ENCODE measurements at places on chromosomes 16 and 17.
A peak's percentile ranks its signal among the peaks of the same experiment; 100 is the strongest.

GRCh38 chr17:412211-413015 lies 59.8 kb upstream of the RPH3AL start:
- no peak for DNase-seq

DNA sequence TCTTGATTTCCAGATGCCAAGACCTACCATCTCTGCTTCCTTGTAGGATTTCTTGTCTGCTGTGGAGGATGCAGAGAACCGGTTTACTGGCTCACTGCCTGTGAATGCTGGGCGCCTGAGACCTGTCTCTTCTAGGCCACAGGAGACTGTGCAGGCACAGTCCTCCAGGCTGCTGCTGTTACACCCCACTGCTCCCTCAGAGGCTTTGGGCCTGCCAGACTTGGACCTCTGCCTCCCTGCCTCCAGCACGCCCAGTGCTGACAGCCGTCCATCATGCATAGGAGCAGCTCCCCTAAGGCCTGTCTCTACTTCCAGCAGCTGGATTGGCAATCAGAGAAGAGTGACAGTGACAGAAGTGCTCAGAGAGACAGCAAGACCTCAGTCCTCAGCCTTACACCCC lies 6.1 kb downstream of the HROB start:
- DNase-seq: no peak

- no peak for DNase-seq
Measured at GRCh38 chr17:76659928-76660655, 16.5 kb upstream of the ST6GALNAC1 start.

GRCh38 chr16:65469116-65469515 lies 347.3 kb upstream of the CDH11 start:
- no peak for DNase-seq

GRCh38 chr16:19346335-19346922 lies 60.9 kb downstream of the CLEC19A start:
- no peak for DNase-seq

GRCh38 chr17:59848778-59849177 lies 44.0 kb downstream of the TUBD1 start:
- DNase-seq: no peak

GRCh38 chr16:89365044-89365467 lies 125.3 kb downstream of the ANKRD11 start:
- DNase-seq: no peak

DNA sequence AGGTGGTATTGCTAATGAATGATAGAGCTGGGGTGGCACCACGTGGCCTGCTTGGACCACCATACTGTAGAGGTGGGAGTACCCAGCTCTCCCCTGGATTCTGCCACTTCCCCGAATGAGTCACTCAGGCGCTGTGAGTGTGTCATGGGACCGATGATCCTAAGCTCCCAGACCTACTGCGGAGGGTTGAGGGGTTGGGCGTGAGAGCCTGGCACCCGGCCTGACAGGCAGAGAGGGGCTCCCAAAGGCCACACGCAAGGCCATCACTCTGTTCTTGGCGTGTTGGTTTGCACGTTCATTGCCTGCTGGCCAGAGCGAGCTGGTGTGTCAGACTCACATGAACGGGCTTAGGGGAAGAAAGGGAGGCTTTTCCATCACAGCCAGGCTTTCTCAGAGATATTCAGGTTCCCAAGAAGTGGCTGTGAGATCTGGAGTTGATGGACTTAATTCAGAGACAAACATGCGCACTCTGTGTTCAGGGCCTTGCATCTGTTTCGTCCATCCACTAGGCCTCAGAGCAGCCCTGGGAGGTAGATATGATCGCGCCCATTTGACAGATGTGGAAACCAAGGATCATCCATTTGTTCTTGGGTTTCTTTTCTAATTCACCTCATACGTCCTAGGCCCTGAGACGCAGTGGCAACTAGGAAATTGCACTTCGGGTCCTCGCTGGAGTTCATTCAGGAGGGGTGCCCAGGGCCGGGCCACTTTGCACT lies 41.4 kb downstream of the CMIP start:
- DNase-seq: no peak

DNA sequence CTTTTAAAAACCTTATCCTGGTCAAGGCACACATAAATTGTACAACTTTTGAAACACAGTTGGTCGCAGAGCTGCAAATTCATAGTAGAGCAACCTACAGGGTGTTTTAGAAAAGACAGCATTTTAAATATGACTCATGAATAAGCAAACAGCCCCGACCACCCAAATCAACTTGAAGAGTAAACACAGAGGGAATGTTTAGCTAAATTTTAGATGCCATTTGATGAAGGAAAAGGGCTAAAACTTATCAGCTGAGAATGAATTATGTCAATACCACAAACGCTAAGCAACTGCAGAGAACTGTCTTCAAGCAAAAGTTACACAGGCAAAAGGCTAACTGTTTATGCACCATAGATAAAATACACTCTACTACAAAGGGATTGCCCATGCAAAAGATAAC lies 427.5 kb upstream of the PSMD7 start:
- DNase-seq: no peak

DNA sequence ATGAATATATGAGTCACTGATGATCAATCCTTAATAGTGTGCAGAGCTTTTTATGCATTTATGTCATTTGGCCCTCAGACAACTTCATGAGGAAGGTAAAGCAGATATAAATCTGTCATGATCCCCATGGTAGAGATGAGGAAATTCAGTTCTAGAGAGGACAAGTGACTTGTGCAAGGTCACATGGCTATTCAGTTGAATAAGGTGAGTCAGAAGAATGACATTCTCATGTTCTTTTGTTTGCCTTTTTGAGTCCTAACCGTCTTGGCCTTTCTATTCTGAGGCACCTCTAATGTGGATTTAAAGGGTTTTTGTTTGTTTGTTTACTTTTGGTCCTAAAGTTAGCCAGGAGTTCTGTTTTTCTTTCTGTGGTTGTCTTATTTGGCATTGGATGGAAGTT lies 116.2 kb upstream of the ELAC2 start:
- DNase-seq: no peak

- no peak for DNase-seq
Measured at GRCh38 chr17:35729405-35729833, 2.0 kb upstream of the RASL10B start.

DNA sequence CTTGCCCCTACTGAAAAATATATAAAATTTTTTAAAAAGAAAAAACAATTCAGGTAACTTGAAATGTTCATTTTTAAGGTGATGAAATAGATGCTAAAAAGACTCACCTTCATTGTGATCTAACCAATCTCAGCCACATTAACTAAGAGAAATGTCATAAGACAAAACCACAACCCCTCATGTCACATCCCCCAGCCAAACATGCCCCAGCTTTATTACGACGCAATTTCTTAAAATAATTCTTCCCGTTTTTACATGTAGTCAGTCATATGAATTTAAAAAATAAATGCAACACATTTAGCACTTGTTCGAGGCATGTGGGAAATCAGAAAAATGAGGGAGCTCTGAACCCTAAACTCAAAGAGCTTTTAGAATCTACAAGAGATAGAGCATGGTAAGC lies 9.5 kb downstream of the AMFR start:
- no peak for DNase-seq

GRCh38 chr17:64783556-64784352 lies 121.6 kb upstream of the SMURF2 start:
- no peak for DNase-seq

DNA sequence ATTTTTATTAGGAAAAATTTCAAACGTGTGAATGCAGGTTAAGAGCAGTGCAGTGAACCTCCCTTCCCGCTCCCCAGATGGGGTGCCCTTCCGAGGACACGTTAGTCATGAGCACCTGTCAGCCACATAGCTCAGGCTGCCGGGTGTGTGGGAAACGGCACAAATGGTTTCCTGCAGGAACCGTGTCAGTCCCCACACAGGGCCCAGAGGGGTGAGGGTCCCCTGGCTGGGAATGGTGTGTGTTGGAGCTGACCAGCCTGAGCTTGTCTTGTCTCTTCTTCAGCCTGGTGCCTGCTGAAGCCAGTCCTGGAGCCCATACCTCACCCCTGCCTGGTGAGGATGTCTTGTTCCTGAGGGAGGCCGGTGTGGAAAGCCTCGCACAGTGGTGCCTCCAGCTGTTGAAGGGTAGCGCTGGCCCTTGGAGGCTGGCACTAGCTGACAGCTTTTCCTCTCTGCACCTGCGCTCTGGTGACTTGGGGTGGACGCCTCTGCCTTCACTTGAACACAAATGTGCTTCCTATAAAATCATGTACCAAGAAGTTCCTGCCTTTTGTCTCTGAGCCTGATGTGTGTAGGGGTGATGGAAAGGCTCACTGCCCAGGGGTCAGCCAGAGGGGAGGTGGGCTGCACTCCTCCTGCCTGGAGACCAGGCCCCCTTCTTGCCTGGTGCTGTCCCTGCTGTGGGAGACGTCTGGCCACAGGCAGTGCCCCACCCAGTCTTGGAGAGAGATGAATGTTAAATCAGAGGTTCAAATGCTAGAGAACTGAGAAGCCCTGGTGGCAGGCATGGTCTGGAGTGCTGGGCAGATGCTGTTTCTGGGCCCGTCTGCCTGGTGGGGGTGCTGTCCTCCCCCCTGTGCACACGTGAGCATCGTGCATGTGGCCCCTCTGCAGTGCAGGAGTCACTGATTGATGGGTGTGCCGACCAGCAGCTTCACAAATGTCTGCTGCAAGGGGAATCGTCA lies 102.6 kb upstream of the ZNF750 start:
- DNase-seq: no peak

DNA sequence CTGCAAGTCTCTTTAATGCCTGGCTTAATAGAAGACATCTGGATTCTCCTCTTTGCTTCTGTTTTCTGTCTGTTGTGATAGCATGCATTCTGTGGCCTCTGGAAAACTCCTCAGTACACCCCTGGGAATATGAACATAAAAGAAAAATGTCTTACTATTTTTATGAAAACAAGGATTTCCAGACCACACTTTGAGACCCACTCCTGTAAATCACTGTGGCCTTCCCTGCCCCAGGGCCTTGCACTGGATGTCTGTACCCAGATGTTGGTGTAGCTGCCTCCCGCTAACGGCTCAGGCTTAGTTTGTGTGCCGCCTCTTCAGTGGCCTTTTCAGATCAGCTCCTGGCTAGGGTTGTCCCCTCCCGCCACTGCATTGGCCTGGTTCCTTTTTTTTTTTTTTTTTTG lies 126.6 kb downstream of the SOCS1 start:
- DNase-seq: no peak

DNA sequence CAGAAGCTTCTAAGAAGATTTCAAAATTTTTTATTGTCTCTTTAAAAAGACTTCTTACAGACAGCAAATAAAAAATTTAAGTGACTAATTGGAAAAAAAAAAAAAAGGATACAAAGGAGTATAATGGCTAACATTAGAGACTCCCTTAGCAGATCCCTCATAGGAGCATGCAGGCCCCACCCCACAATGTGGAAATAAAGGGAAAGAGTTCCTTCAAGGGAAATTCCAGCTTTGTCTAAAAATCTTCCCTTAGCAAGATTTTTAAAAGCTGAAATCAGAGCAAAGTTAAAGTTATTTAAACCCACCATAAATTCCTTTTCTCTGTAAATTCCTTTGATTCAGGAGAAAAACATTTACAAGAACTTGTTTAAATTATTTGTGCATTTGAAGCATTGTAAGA lies 32.5 kb upstream of the NOS2 start:
- no peak for DNase-seq

GRCh38 chr17:50966163-50966666 lies 100.1 kb upstream of the TOB1 start:
- DNase-seq: no peak

DNA sequence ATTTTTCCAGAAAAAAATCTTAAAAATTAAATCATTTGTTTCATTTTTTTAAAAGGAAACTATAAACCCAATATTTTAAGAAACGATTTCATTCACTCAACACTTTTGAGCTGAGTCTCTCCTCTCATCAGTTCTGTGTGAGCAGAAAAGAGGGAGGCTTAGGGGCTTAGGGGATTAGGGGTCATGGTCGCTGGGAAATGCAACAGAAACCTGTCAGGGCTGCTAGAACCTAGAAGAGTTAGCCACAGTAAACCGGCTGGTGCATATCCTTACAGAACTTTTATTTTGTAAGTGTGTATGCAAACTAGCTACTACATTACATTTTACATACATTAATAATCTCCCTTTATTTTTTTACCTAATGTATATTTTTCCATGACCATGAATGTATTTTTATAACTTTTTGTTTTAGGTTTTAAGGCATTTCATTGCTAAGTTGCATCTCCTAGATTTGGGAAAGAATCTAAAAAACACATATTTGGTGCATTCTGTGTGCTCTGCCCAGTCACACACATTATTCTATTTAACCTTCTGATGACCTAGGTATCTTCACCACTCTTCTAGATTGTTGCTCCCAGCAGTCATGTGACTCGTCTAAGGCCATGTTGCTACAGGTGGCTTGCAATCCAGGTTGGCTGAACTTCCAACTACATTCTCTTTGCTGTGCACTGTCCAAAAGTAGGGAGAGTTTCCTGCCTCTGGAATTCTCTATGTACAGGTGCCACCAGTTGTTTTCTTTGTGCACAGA lies 24.4 kb downstream of the TBC1D3B start:
- DNase-seq: no peak

DNA sequence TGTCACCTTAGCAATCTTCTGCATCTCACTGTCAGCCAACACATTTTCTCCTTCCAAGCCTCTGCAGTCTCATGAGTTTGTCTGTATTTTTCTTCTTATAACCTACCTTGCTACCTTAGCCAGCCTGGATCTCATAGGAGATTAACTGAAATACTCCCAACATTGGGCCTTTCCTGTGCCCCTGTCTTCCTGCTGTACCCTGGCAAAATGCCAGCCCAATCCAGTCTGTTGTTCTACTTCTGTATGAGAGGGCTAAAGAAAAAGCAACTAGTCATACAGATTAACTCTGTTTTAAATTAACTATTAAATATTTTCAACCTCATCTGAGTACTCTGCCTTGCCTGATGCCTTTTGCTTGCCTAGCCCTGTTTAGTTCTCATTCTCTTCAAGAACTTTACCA lies 18.4 kb downstream of the GOSR1 start:
- no peak for DNase-seq

- DNase-seq: peak; percentile 27
Measured at GRCh38 chr17:49108318-49108717, 24.3 kb upstream of the B4GALNT2 start.
